ENCODE measurements at places on chromosomes 4 and X.
A peak's percentile ranks its signal among the peaks of the same experiment; 100 is the strongest.

GRCh38 chrX:122026665-122027064, 979.3 kb downstream of the GLUD2 start:
- DNase-seq = no peak

DNA sequence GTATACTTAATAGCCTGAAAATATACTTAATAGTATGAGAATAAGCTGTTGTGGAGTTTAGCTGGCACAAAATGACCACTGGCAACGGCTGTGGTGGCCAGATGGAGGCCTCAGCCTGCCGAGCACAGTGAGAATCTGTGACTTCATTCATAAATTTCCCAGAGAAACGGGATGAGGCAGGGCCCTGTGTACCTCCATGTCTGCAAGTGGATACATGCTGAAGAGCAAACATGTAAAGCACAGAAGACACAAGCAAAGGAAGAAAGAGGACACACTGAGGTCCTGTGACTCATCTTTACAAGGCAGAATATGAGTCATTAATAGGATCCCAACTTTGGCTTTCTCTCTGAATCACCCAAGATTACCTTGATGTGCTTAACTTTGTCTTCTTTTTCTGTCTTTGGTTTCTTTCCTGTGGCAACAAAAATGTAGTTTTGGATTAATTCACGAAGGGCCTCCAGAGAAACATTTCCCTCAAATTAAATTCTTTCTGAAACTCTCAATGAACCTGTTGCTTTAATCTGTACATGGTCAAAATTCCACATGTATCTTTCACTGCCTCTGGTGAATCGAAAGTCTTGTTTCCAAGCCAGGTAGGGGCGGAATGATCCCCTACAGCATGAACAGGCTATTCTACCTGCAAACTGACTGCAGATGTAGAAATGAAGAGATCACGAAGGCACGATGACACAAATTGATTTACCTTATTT, 56.4 kb downstream of the IRF2 start:
- DNase-seq = no peak

DNA sequence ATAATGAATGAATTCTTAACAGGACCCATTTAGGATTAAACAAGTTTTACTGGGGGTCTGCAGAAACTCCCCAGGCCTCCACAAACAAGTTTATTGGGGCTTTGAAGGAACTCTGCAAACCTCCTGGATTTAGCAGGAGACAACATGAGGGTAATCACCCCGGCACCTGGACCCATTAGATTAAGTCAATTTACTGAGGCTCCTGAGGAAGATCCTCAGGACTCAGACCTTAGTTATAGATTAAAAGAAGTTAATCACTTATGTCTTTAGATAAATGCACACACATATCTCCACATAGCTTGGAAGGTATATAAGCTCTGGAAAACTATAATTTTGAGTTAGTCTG, 29.4 kb downstream of the XG start:
- DNase-seq = no peak

GRCh38 chr4:71711044-71711984, 72.6 kb downstream of the GC start:
- DNase-seq = peak; percentile 10

GRCh38 chr4:3411676-3412075, 30.1 kb upstream of the HGFAC start:
- no peak for DNase-seq

DNA sequence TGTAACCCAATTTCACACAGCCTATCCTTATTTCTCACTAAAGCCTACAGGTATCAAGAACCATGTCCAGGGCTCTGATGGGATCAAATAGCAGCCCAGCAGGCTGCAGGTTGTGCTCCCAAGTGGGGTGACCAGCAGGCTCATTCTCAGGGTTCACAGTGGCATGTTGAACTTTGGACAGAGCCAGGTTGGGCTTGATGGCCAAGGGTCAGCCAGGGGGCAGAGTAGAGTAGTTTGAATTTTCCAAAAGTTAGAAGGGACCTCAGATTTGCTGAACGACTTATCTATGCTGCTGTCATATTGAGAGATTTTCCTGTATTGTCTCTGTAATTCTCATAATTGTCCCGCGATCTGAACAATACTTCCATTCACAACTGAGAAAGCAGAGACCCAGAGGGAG, 310.8 kb upstream of the BOD1L1 start:
- no peak for DNase-seq
